Ovary (tissue), 10 donors: ENCODE measurements at places on chromosomes 12 and 14.

DNA sequence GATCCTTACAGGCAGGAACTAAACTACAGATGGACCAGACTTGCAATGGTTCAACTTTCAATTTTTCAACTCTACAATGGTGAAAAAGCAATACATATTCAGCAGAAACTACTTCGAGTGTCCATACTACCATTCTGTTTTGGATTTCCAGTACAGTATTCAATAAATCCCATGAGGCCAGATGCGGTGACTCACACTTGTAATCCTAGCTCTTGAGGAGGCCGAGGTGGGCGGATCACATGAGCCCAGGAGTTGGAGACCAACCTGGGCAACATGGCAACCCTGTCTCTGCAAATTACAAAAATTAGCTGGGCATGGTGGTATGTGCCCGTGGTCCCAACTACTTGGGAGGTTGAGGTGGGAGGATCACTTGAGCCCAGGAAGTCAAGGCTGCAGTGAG is 336.1 kb downstream of the MED13L start:
- no peaks in the 10 kb centered on the region for H3K36me3 ChIP-seq
- DNase-seq = no peak
- H3K27ac ChIP-seq = no peak overlapping the region

DNA sequence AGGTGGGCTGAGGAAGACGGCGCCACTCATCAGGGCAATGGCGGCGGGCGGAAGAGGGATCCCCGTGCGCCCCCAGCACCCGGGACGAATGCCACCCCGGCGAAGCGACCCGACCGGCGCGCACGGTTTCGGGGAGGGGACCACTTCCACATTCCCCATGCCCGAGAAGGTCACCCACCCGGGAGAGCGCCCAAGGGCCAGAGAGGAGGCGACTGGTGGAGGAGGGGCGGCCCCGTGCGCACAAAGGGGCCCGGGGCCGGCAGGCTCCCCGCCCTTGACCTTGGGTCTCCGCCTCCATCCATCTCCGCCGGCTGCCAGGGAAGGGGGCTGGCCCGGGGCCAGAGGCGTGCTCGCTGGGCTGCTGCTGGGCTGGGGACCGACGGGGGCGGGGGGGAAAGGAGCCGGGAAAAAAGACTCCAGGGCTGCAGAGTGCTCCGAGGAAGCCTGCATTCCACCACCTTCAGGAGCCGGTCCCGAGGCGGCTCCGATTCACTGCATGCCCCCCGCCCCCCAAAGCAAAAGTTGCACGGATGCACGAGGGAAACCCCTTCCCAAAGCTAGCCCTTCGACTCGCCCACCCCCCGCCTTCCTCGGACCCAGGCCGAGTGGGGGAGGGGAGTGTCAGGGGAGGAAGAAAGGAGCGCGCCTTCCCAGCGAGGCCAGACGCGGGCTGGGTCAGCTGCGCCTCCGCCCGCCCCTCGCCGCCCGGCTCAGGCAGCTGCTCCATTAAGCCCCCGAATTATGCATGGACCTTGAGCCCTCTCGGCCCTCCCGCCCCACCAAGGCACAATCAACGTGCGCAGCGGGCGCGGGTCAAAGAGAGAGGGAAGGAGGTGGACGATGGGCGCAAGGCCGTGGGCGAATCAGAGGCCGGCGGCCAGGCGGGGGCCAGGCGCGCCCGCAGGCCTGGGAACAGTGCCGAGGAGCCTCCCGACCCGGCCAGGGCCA is 26.2 kb downstream of the BCL11B start:
- H3K36me3 ChIP-seq = no peaks in the 10 kb centered on the region
- no peak overlapping the region for H3K4me3 ChIP-seq
- H3K27me3 ChIP-seq = no peaks in the 10 kb centered on the region
- DNase-seq = no peak
- H3K27ac ChIP-seq = no peak overlapping the region

DNA sequence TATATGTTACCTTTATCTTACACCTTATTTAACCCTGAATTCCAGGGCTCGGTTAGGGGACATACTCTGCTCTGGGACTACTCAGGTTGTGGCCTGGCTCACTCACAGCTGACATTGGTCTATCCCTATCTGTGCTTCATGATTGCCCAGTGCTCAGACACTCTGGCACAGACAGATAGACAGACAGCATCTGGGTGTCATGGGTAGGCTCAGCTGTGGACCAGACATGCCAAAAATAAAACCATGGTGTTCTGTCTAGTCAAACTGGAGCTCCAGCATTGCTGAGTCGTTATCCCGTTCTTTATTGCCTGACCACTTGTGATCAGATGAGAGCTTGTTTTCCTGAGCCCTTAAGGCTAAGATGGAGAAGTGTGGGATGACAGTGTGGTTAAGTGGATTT is 29.0 kb downstream of the FBXW8 start:
- H3K27me3 ChIP-seq = no peaks in the 10 kb centered on the region
- no peak overlapping the region for H3K4me3 ChIP-seq

DNA sequence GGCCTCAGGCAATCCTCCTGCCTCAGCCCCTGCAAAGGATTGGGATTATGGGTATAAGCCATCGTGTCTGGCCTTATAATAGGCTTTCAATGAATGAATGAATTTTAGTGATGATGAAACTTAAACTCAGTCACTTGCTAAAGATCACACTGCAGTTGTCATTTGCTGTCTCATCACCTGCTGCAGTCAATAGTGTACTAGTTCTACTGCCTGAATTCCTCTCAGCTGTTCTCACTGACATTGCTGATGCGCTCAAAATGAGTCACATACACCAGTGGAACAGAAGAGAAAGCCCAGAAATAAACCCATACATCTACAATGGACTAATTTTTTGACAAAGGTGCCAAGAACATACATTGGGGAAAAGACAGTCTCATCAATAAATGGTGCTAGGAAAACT is 5.6 kb upstream of the SYNJ2BP start:
- no peak for DNase-seq
- H3K4me1 ChIP-seq = no peaks in the 10 kb centered on the region
- H3K27ac ChIP-seq = no peak overlapping the region

GRCh38 chr14:56207626-56208292 is 89.5 kb downstream of the PELI2 start:
- H3K27ac ChIP-seq = no peak overlapping the region
- no peak for DNase-seq
- H3K4me3 ChIP-seq = no peak overlapping the region
- no peaks in the 10 kb centered on the region for H3K27me3 ChIP-seq
- H3K36me3 ChIP-seq = no peaks in the 10 kb centered on the region
